ENCODE measurements at places on chromosomes 4 and X.

- no peak for DNase-seq
Measured at GRCh38 chr4:4727536-4727935, 131.9 kb upstream of the MSX1 start.

GRCh38 chr4:20266215-20267082 lies 14.7 kb downstream of the SLIT2 start:
- DNase-seq = no peak

GRCh38 chr4:107857741-107858140 lies 33.0 kb downstream of the SGMS2 start:
- DNase-seq = no peak

DNA sequence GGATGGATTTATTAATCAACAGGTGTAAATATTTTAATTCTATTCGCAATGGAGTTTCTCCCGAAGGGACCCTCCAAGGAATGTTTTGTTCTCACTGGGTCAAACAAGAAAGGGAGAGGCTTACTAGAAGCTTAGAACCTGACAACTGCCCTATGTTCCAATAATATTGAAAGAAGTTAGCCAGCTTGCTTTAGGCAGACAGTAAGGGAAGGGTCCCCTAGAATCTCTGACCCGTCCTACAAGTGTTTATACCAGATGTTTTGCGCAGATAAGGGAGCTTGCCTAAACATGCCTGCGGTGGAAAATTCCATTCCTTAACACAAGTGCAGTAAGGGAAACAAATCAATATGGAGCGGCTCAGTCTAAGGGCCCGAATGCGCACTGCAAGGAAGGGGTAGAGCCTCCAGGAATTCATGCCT lies 17.7 kb downstream of the IL21 start:
- no peak for DNase-seq

GRCh38 chrX:132173647-132174046 lies 45.6 kb downstream of the RAP2C start:
- DNase-seq = no peak

GRCh38 chr4:57607566-57608180 lies 497.5 kb upstream of the IGFBP7 start:
- DNase-seq = no peak

DNA sequence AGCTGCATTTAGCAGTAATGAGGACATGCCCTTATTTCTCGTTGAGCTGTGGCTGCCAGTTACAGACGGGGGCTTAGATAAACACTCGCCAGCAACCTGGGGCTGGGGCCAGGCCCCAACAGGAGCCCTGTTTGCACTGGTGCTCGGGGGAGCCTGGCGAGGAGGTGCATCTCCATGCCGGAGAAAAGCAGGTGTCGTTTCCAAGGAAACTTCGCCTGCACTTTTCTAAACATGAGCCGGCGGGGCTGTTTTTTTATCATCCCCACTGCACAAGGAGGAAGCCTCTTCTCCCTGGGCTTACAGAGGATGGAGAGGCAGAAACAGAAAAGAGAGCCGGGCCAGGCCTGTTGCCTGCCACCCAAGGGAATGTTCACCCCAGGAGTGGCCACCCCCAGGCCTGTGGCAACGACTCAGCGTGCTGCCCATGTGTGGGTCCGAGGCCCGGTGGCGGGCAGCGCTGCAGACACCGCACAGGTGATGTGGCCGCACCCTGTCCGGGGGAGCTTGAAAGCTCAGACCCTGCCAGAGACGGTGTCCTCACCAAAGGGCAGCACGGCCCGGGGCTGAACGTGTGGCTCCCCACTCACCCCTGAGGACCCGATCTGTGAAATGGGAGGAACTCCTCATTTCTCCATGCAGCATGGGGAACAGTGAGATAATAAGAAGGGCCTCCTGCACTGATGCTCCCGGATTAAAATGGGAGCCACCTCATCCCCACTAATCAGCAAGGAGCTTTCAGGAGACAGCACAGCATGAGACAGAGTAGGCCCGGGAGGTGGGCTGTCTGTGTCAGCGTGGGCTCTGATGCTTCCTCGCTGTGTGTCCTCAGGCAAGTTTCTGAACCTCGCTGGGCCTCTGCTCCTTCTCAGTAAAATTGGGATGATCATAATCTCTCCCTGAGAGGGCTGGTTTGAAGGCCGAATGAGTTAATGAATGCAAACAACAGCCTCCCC lies 33.8 kb upstream of the ADRA2C start:
- no peak for DNase-seq

GRCh38 chr4:118803253-118803652 lies 32.7 kb downstream of the SEC24D start:
- DNase-seq = no peak
